H9 (cell line): ENCODE measurements at places on chromosomes 16 and 17. TPM values are rescaled to one million over a fixed set of nuclear protein-coding genes. Genes with fewer than 3 reads are reported as not detected.
A peak's percentile ranks its signal among the peaks of the same experiment; 100 is the strongest.

RNF157 gene
- total RNA-seq, result 7.7 and 9.9 TPM in 2 replicates

PRSS22 gene
- 1.9 and 2.4 TPM in 2 replicates for total RNA-seq

- no peaks in the 10 kb centered on the region for H3K27me3 ChIP-seq
- no peak for DNase-seq
- H3K36me3 ChIP-seq, result no peaks in the 10 kb centered on the region
These were observed 2.6 kb downstream of the CHST4 start for GRCh38 chr16:71528863-71529262.

HEATR9 gene
- total RNA-seq, result not detected in 2 replicates

PHOSPHO1 gene
- total RNA-seq, result 0.31 and 0.63 TPM in 2 replicates

IL34 gene
- 4.2 and 4.4 TPM in 2 replicates for total RNA-seq

GRCh38 chr16:63982110-63982509 is 1139.8 kb downstream of the CDH11 start:
- H3K36me3 ChIP-seq, result peaks cover 2% of the 10 kb centered on the region; the same call in 1 of the 3 replicates
- H3K4me1 ChIP-seq, result peaks cover 10% of the 10 kb centered on the region
- DNase-seq, result peak; percentile 39
- H3K27me3 ChIP-seq, result no peaks in the 10 kb centered on the region

DNA sequence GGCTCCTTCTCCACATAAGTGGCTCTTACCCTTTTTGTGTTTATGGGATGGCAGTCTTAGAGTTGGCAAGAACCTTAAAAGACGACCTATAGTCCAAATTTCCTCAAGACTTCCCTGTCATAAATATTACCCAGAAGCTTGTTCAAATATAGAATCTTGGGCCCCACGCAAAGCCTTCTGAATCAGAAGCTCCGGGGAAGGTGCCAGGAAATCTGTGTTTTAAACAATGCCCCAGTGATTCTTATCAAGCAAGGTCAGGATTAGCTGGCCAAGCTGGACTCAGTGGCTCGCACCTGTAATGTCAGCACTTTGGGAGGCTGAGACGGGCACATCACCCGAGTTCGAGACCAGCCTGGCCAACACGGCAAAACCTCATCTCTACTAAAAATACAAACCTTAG is 85.7 kb downstream of the TIMM22 start:
- DNase-seq, result no peak
- no peaks in the 10 kb centered on the region for H3K27me3 ChIP-seq
- H3K4me3 ChIP-seq, result no peak overlapping the region
- H3K36me3 ChIP-seq, result peaks cover 2% of the 10 kb centered on the region; the same call in 1 of the 3 replicates
- peaks cover 2% of the 10 kb centered on the region; the same call in 1 of the 2 replicates for H3K4me1 ChIP-seq
- no peak overlapping the region for H3K27ac ChIP-seq

DNA sequence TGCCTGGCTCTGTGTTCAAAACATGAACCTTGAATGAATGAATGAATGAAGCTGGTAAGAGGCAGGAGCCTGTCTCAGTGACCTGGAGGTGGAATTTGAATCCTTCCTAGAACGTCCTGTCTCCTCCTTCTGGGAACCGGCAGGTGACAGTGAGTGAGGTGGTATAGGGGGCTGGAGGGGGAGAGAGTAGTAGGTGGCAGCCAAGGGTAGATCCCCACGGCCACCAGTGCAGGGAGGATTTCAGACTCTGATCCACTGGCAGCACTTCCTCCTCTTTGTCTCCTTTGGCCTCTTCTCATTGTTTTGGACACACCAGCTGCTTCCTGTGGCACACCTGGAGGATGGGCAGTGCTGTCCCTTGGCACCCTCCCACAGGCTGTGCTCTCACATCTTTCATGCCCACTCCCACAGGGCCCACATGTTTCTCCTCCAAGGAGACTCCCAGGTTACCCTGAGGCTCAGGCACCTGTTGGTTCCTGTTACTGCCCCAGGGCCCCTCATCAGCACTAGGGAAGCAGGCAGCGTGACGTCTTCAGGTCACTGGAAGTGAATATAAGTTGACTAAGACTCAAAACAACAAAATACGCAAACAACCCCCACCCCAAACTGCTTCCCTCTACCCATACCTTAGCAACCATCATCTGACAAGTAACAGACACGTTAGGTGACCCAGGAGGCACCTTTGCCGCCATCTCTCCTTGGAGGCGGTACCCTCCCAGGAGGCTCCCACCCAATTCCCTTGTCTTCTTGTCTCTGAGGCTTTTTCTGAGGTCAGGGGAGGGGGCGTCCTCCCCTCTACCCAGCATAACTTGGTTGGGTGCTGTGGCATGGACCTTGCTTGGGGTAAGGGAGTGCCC is 84.6 kb downstream of the N4BP1 start:
- H3K36me3 ChIP-seq, result no peaks in the 10 kb centered on the region
- H3K4me3 ChIP-seq, result no peak overlapping the region
- no peak overlapping the region for H3K27ac ChIP-seq

- H3K4me3 ChIP-seq, result no peak overlapping the region
- no peaks in the 10 kb centered on the region for H3K27me3 ChIP-seq
- no peak for DNase-seq
- H3K36me3 ChIP-seq, result peaks cover 4% of the 10 kb centered on the region; the same call in 2 of the 3 replicates
These were observed 55.4 kb downstream of the TENT4B start for GRCh38 chr16:50208460-50208931.

- H3K27me3 ChIP-seq, result no peaks in the 10 kb centered on the region
- DNase-seq, result no peak
- no peak overlapping the region for H3K4me3 ChIP-seq
These were observed 30.1 kb upstream of the GAA start for GRCh38 chr17:80071116-80071841.

AIPL1 gene
- total RNA-seq, result 0.24 and 0.57 TPM in 2 replicates

DRC3 gene
- 0.31 and 0.68 TPM in 2 replicates for total RNA-seq

- no peak overlapping the region for H3K4me3 ChIP-seq
- H3K4me1 ChIP-seq, result no peaks in the 10 kb centered on the region
- H3K27ac ChIP-seq, result no peak overlapping the region
- no peaks in the 10 kb centered on the region for H3K36me3 ChIP-seq
These were observed 16.1 kb upstream of the UBTF start for GRCh38 chr17:44235583-44235936.

DNA sequence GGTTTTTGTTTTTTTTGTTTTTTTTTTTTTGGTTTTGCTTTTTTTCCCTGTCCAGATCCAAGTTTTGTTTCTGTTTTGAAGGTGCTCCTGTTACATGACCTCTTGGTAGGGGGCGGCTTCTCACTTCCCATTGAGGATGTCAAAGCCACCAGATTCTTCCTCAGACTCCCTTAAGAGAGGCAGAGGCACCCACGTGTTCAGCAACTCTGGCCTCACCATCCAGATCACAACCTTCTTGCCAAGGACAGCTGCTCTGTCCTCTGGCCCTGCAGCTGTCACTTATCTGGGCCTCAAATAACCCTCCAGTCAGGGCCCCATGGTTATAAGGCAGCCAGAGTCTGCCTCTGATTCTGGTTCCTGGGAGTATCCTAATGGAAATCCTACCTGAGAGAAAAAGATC is 208.5 kb downstream of the STX8 start:
- peaks cover 7% of the 10 kb centered on the region; the same call in 1 of the 2 replicates for H3K4me1 ChIP-seq
- H3K36me3 ChIP-seq, result no peaks in the 10 kb centered on the region
- no peak for DNase-seq
- H3K27me3 ChIP-seq, result no peaks in the 10 kb centered on the region

DNA sequence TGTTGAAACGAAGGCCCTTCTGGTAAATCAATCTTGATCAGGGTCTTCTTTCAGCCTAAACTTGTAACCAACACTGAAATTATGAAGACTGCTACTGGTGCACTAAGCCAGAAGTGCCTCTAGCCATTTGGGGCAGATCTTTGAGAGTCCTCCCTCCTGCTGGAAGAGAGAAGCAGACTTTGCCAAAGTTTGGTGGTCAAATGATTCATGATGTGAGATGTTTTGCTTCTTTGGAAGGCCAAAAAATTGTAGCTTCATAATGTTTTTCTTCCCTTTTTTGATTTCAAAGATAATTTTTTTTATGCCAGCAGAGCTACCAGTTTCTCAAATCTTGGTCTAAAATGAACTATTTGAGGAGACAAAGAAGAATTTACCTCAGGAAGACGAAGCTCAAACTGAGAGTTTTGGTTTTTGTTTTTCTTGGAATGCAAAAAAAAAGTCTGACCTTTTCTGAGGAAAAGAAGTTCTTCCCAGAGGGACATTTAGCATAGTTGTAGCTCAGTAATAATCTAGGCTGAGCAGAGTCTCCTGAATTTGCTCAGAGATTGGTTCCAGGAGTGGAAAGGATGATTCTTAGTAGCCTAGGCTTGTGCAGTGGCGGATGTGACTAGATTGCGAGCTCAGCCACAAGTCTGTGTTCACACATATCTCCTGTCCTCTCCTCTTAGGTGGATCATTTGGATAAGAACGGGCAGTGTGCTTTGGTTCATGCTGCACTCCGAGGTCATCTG is 50.9 kb downstream of the CYB561 start:
- H3K4me1 ChIP-seq, result no peaks in the 10 kb centered on the region
- H3K27me3 ChIP-seq, result no peaks in the 10 kb centered on the region
- H3K4me3 ChIP-seq, result no peak overlapping the region
- DNase-seq, result no peak
- H3K27ac ChIP-seq, result no peak overlapping the region

DNA sequence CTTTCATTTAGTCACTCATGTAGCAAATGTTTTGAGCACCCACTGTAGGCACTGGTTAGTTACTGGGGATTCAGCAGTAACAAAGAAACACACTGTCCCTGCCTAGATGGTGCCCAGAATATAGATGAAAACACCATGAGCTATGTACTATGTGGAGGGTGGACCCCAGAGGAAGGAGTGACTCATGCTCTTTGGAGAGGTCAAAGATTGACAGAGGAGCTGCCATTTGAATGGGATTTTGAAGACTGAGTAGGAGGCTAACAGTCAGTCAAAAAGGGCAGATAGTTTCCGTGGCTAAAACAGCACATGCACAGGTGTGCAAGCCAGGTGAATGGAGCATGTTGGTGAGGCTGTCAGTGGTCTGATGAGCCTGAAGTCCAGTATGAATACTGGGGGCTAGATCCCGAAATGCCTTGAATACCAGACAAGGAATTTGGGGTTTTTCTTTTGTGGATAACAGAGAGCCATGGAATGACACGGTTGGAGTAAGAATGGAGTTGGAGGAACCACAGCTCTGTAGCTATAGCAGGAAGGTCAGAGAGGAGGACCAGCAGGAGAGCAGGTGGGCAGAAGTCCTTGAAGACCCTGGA is 6.1 kb downstream of the IL21R start:
- no peaks in the 10 kb centered on the region for H3K36me3 ChIP-seq
- H3K27ac ChIP-seq, result no peak overlapping the region
- no peak overlapping the region for H3K4me3 ChIP-seq
- no peak for DNase-seq
- no peaks in the 10 kb centered on the region for H3K27me3 ChIP-seq

- H3K4me1 ChIP-seq, result no peaks in the 10 kb centered on the region
- no peak overlapping the region for H3K27ac ChIP-seq
- no peaks in the 10 kb centered on the region for H3K27me3 ChIP-seq
These were observed 27.7 kb downstream of the TPSG1 start for GRCh38 chr16:1197237-1197866.

DNA sequence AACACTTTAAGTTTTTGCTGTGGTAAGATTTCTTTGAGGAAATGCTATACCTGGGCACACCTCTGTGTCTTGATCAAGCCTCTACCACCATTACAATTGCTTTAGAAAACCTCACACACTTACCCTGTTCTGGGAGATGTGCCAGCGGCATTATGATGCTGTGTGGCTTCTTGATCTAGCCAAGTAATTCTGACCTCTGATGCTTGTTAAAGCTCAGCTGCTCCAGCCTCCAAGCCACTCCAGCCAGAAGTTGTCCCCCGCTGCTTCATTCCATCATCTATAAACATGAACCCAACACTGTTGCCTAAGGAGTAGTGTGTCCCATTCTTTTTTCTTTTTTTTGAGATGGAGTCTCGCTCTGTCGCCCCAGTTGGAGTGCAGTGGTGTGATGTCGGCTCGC is 60.1 kb downstream of the CYLD start:
- H3K27me3 ChIP-seq, result no peaks in the 10 kb centered on the region; the same call in 1 of the 2 replicates
- H3K36me3 ChIP-seq, result no peaks in the 10 kb centered on the region
- DNase-seq, result no peak
- no peak overlapping the region for H3K27ac ChIP-seq
- no peaks in the 10 kb centered on the region for H3K4me1 ChIP-seq

DNA sequence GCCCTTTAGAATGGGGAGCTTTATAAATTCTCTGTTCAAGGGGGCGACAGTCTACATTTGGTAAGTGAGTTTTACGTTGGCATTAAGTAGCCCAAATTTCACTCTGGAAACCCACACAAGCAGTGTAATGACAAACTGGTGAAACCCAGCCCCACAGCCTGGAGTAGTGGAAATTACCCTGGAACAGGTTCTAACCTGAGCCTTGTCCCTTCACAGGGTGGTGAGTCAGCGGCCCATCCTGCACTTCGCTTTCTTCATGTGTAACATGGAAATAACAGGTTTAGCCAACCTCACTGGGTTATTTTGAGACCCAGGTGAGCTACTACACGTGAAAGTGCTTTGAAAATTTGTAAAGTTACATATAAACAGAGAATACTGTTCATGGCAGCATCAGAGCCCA is 3.5 kb upstream of the TLCD3A start:
- no peak overlapping the region for H3K4me3 ChIP-seq
- H3K4me1 ChIP-seq, result no peaks in the 10 kb centered on the region; the same call in 1 of the 2 replicates
- peaks cover 7% of the 10 kb centered on the region for H3K36me3 ChIP-seq
- no peak for DNase-seq

DNA sequence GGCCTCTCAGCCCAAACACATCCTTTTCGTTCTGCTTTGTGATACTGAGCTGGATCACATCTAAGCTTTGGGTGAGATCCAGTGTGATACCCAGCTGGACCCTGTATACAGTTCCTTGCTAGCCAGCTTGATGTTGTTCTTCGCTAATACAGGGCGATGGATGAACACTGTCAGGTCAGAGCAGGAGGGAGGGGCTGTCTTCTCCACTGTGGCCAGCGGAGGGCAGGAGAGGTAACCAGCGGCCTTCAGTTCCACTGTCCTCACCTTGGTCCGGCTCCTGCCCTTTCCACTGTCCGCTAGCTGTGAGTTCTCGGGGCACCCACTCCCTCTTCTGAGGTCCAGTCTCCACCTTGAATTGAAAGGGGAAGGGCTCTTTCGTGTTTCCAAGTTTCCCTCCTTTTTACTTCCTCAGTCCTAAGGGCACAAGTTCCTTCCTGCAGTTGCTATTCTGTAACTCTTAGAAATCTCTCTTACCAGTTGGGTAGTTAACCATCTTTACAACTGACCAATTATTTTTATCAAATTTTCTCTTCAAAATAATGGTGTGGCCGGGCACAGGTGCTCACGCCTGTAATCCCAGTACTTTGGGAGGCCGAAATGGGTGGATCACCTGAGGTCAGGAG is 3.0 kb upstream of the ZNF213 start:
- peaks cover 3% of the 10 kb centered on the region; the same call in 1 of the 2 replicates for H3K4me1 ChIP-seq
- peak overlapping the region; percentile 36; the same call in 1 of the 2 replicates for H3K4me3 ChIP-seq
- peaks cover 25% of the 10 kb centered on the region for H3K36me3 ChIP-seq
- H3K27me3 ChIP-seq, result no peaks in the 10 kb centered on the region
- peak; percentile 82 for DNase-seq

GRCh38 chr17:41308251-41308917 is 725 bp downstream of the KRTAP16-1 start:
- no peak overlapping the region for H3K4me3 ChIP-seq
- no peak for DNase-seq
- H3K27me3 ChIP-seq, result no peaks in the 10 kb centered on the region
- no peaks in the 10 kb centered on the region for H3K36me3 ChIP-seq
